ENCODE measurements at places on chromosomes 3 and 15. TPM values are rescaled to one million over a fixed set of nuclear protein-coding genes. Genes with fewer than 3 reads are reported as not detected.

REC114 gene
- not detected for total RNA-seq

IMPG2 gene
- 0.03 TPM for total RNA-seq

ZIC1 gene
- total RNA-seq = not detected

BNC1 gene
- total RNA-seq = 167 TPM

CTXN2 gene
- total RNA-seq = not detected

LZTFL1 gene
- 11.5 TPM for total RNA-seq

PLA2G4E gene
- total RNA-seq = 0.14 TPM

ALDH1A2 gene
- 1.9 TPM for total RNA-seq

GRCh38 chr15:89321521-89322410, 12.9 kb downstream of the POLG start:
- no peak for DNase-seq

- peak; percentile 72 for DNase-seq
Observed at GRCh38 chr3:72678867-72679266, 169.4 kb downstream of the SHQ1 start.

DNA sequence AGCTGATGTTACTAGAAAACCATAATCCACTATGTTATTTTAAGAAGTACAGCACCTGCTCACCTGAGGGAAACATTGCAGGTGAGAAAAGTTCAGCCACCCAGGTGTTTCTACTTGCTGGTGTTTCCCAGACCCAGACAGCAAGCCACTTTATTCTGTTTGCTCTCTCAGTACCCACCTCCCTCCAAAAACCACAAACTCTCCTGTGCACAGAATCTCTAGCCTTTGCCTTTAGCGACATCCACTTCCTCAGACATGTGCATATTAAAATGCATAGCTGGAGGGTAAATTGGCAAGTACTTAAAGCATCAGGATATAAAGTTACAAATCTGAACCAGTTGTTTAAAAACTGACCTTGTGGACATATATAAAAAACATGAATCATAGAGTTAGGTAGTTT, 36.7 kb downstream of the VGLL3 start:
- DNase-seq = peak; percentile 35

DNA sequence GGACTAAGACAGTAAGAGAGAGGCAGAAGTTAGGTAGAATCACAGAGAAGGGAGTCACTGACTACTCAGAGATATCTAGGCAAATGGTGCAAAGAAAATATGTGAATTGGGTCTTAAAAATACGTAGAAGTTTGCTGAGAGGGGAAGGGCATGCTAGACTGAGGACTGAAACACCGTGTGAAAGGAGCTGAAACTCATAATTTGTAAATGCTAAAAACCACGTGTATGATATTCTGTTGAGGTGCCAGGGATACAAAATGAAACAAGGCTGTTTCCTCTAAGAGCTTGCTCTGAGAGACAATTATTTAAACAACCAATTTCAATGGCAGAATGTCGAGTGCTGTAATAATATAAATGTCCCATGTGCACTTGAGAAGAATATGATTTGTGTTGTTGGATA, 47.2 kb downstream of the NCK1 start:
- DNase-seq = no peak

DNA sequence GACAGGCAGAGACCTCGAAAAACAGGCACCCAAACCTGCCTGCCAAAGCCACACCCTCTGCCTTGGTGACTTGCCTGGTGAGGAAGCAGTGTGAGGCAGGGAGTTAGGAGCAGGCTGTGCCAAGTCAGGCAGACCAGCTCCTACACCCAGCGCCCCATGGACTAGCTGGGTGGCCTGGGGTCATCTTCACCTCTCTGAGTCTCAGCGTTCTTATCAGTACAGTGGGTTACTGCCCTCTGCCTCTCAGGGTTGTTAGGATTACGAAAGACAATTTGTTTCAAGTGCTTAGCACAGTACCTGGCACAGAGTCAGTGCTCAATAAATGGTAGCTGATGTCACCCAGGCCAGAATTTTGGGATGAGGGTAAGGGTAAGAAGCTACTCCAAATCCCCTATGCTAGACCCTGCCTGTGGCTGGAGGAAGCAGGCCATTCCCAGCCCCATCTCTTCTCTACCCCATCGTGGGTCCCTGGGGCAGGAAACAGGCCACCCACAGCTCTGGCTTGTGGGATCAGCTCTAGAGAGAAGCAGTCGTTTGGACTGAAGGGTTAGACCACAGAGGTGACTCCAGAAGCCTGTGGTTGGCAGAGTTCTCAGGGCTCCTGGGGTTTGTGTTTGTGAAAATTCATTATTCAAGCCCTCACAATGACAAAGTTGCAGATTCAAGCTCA, 10.1 kb downstream of the SLC51B start:
- DNase-seq = no peak

- DNase-seq = no peak
Observed at GRCh38 chr3:27293939-27294338, 75.2 kb downstream of the NEK10 start.

All from foreskin keratinocyte (primary cell).